Uterus (tissue), 4 donors: ENCODE measurements at places on chromosomes 2 and 18.

GRCh38 chr2:200814276-200814815 lies 2.6 kb downstream of the BZW1 start:
- no peak for DNase-seq

DNA sequence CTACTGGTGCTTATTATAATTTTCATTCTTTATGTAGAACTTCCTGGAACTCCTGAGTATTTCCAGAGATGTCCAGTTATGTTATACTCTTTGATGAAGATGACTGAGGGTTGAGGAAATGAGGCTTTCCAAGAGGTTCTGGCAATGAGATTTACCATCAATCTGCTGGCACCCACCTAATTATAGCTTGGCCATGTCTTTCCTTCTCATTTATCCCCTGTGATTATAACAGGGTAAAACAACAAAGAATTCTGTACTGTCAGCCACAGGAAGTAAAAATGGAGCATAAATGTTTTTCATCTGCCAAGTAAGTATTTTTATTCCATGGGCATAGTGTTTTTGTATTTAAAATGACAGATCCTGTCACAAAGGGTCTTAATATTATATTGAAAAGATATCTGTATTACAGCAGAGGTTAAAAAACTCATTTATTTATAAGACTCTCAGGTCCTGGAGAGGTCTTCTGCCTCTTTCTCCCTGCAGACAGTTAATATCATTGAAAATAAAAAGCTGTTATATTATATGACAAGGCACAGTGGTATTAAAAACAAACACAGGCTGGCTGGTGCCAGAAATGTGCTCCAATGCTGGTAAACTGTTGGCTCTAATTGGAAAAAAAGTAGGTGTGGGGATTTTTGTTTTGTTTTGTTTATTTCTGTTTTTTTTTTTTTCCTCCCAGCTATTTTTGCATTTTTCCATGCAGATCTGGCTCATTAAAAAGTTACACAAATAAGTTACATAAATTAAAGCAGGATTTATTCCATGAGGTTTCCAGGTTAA lies 1764.1 kb upstream of the CELF4 start:
- no peak for DNase-seq

DNA sequence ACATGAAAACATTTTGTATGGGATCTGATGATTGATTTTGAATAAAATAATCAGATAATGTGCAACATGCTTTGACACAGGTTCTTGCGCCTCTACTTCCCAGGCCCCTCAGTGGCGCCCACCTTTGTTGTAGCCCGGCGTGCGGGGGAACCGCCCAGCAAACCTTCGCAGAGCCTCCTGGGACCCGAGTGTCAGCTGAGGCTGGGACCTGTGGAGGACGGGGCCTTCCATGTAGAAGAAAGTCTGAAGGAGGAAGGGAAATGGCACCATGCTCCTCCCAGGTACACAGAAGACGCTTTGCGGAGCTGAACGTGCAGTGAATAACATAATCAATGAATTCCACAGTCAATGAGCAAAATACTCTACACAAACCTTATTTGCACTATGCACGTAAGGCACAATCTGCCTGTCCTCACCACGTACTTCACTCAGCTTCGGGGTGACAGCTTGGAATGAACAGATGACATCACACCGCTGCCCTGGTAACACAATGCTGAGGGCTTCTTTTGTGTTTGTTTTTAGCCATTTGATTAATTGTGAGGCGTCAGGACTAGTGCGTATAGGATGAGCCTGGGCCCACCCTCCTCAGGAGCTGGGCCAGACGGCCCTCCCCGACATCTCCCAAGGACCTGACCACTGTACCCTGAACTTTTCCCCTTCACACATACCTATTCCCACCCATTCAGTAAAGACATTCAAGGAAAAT lies 78.1 kb downstream of the TWIST2 start:
- DNase-seq = no peak

DNA sequence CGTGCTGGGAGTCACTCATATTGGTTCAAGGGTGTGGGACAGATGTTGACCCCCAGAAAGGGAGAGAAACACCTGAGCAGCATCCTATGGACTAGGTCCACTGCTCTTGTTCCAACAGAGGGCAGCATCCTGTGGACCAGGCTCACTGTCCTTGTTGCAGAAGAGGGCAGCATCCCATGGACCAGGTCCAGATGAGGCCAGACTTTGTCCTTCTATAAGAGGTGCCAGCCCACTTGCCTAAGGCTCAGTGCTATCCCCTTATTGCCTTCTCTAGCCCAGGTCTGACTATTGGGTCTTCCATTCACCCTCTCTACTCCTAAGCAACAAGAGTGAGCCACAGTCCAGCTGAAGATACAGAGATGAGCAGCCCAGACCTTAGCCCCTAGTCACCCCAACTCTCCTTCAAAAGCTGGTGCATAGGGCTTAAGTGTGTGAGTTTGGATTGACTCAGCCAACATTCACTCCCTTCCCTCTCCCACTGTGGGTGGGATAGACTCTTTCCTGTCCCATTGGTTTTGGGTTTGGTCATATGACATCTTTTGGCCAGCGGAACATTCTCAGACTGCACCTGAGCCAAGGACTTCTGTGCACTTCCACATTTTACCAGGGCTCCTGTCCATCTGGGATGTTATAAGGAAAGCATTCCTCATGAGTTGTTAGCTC lies 132.4 kb upstream of the GPC1 start:
- DNase-seq = no peak

DNA sequence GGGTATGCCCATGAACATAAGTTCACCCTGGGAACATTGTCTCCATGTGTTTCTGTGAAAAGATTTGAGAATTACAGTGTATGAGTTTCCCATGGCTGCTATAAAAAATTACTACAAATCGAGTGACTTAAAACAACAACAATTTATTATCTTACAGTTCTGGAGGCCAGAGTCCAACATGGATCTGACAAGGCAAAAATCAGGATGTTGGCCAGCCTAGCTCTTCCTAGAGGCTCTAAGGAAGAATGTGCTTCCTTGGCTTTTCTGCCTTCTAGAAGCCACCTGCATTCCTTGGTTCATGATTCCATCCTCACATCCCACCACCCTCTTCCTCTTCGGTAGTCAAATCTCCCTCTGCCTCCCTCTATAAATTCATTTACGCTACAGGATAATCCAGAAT lies 38.6 kb downstream of the FAM124B start:
- no peak for DNase-seq

DNA sequence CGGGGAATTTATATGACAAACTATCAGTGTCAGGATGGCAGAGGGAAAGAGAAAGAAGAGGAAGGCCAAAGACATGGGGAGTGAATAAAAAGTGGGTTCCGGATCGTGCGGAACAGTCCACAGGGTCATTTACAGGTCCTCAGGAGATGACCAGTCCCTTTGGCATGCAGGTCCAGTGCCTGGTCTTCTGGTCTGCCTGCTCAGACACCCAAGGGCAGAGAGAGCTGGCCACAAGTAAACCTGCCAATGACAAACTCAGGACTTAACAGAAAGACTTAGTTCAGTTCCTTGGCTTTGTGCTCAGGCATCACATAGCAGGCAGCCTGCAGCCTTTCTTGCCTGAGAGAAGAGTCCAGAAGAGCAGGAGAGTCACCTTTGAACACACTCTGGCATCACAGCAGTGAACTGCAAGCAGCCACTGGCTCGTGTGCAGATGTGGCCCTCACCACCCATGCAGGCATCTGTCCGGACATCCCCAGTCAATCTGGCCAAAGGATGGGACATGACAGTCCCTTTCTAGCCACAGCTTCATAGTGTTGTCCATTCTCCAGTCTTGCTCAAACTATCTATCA lies 14.0 kb downstream of the TMEM127 start:
- DNase-seq = peak; percentile 41

DNA sequence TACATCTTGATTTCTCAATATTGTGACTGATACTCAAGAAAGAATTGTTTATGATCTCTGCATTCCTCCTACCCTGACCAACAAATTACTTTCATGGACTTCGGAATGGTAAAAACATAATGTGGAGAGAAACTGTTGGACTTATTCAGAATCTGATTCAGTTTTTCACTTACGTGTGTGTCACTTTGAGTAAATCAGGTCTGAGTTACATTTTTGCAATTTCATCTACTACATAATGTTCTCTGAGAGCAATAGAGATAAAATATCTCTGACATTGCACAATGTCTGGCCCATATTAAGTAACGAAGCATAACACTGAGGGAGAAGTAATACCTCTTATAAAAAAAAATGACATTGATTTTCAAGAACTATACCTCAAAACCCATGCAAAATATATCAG lies 1337.9 kb upstream of the CHAC2 start:
- DNase-seq = no peak

GRCh38 chr2:33496726-33497125 lies 20.3 kb downstream of the RASGRP3 start:
- DNase-seq = no peak

DNA sequence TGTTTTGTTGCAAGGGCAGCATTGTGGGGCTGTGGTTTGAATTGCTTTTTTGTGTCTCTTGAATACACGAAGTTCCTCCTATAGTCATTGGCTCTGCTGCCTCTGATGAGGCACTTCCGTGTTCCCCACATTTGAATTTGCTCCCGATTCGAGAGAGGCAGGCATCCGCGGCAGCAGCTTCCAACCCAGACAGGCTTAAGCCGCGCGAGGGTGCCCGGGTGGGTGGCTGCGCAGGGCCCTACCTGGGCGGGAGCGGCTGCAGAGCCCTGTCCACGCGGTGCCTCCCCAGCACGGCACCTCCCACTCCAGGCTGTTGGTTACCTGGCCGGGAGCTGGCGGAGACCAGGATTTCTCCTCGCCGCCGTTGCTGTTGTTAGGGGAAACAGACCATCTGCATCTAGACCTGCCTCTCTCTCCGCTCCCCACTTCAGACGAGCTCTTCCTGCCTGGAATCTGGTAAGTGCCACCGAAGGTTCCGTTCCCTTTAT lies 151.3 kb downstream of the NEDD4L start:
- peak; percentile 24 for DNase-seq

DNA sequence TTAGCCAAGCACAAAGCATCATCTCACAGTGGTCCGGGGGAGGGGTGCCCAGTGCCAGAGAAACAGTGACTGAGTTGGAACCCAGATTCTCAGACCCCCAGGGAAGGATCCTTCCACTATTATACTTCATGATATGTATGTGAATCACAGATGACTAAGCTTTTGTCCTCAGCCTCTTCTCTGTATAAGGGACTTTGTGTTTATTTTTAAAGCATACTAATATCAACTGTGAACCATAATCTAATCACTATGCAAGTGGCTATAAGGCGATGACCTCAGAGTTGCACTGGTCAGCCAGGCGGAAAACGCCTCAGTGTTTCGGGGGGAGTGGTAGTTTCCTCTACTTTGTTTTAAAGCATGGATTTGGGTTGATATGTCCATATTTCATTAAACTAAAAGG lies 160.4 kb upstream of the TMEM200C start:
- no peak for DNase-seq

- no peak for DNase-seq
Measured at GRCh38 chr18:3055816-3056215, 42.9 kb upstream of the LPIN2 start.

DNA sequence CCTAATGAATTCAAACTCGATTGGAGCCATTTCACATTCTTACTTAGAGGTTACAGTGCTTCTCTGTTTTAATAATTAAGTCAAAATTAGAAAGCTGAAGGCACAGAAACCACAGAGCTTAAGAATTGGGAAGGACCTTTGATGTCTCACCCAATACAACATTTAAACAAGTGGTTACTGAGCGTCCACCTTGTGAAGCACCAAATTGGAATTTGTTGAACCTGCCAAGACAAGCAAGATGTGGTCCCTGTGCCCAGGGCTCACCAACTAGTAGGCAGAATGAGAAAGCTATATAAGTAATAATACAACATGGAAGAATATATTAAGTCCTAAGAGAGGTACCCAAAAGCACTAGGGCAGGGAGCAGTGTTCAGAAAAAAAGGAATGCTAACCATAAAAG lies 64.5 kb upstream of the NPAS2 start:
- DNase-seq = no peak

DNA sequence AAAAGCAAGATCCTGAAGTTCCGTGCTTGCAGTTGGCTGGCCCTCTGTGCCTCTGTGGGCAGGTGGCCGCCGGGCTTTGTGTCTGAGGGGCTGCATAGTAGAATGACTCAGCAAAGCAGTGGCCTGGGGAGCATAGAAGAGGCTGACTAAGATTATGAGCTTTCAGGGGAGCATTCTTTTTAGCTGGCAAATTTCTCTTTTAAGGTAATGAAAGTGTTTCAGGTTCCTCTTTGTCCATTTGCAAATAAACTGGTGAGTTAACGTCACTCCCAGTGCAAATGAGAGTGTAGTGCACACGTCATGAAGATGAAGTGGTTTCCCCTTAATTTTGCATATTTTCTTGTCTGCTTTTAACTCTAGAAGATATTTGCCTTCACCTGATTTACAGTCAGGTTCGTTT lies 98.6 kb downstream of the BCL2L11 start:
- DNase-seq = no peak

DNA sequence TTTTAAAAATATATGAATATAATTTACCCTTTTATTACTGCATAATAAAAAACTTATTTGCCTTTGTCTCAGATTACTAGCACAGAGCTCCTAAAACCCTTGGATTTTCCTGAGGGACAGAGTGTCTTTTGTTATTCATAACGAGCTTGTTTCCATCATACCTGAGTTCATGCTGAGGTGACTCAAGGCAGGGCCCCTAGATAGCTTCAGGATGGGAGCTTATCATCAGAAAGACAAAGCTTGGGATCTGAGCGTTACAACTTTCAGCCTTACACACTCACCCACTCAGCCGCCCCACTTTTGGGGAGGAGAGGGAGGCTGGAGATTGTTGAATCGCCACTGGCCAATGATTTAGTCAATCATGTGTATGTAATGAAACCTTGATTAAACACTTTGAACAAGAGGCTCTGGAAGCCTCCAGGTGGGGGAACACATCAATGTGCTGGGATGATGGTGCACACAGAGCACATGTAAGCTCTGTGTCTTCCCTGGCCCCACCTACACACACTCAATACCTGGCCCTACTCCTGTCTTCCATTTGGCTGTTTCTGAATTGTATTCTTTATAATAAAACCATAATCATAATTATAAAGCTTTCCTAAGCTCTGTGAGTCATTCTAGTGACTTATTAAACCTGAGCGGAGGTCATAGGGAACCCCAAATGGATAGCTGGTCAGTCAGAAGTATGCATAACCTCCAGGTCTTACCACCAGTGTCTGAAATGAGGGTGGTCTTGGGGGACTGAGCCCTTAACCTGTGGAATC lies 28.5 kb upstream of the DNAH7 start:
- DNase-seq = no peak

DNA sequence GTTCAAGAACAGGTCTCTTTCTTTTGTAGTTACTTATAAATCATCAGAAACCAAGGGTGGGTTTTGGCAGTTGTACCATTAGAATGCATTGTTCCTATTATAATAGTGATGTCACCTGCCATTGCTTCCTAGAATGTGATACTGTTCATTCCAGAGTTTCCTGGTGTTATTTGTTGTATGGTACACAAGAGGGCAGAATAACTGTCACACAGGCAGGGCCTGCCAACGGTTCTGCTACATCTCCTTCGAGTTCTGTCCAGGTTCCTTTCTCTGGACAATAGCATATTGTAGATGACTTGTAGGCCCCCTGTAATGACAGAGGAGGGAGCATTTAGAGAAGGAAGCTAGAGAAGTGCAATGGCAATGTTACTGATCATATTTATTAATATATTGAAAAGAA lies 98.3 kb downstream of the KLHL14 start:
- no peak for DNase-seq

DNA sequence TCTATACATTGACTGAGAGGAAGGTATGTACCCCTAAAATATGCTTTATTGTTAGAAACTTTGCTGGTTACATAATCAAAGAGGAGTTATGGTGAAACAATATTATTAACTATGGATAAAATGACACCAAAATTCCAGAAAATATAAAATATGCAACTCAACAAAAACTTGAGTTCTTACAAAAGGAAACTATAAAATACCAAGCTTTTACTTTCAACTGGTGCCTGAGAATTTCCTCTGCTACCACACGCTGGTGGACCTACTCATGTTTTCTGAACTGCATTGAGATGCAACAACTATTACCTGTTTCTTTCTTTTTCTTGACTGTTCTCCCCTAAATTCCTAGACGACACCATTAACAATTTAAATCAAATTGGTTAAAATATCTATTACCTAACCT lies 8.2 kb upstream of the NFE2L2 start:
- no peak for DNase-seq
